EH (cell line): ENCODE measurements at places on chromosomes 4 and X.

- no peak for DNase-seq
These were observed 18.5 kb downstream of the TMEM187 start for GRCh38 chrX:153991013-153991580.

DNA sequence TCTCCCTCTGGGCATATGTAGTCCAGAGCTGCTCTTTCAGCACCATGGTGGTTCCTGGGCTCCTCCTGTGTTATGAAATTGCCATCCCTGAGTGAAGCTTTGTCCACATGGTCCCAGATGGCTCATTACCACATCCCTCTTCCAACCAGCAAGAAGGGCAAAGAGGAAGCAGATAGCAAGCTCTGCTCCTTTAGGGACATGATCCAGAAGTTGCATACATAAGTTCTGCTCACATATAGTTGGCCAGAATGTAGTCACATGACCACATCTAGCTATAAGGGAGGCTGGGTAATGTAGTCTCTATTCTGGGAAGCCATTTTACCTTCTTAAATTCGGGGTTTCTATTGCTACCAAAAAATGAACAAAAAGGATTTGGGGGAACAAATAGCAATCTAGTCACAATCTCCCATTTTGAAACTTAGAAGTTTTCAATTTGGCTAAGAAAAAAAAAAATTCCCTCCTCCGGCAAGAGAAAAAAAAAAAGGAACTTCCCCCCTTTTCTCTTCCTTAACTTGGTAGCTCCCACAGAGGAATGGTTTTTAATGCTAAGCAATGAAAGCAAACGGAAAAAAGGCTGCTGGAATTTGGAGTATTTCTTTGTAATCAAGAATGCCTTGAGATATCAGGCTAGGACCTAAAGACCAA is 88.2 kb upstream of the USP9X start:
- peak; percentile 70 for DNase-seq

DNA sequence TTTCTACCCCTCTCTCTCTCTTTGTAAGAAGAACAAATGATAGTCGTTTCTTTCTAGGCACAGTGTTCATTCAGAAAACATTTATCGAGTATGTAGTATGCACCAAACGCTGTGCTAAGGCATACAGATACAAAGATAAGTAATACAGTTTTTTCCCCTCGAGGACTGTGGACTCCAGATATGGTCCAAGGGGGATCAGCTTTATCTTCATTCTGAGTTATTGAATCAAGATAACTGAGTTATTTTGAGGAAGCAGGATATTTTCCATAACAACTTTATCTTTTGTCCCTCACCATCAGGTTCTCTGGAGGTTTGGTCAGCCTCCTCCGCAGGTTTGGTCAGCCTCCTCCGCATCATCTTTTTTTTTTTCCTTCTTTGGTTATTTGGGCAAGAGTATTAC is 15.0 kb downstream of the EREG start:
- no peak for DNase-seq

DNA sequence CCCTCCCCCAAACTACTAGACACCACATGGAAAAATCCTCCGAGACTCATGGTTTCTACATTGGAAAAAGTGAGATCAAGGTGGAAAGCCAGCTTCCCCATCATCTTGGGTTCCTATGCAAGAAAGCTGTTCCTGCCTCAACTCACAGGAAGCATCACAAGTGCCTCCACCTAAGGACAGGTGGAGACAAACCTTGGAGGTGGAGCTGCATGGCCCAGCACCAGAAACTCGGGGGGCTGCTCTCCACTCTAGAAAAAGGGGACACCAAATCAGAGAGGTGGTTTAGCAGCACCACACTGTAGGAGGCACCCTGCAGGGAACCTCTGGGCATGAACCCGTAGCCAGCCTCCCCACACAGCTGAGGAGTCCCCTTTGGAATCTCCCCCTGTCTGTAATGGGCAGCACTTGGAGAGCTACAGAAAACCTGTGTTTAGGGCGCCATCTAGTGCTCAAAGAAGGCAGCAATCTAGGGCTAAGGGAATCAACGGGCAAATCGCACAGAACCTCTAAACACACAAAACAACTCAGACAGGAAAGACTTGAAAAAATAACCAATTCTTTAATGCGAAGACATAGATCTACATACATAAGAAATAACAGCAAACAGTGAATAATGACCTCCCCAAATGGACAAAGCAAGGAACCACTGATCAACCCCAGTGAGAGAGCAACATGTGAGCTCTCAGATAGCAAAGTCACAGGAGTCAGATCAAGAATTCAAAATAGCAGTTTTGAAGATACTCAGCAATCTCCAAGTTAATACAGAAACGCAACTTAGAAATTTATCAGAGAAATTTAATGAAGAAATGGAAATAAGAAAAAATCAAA is 37.0 kb upstream of the ZBTB33 start:
- DNase-seq = peak; percentile 53

DNA sequence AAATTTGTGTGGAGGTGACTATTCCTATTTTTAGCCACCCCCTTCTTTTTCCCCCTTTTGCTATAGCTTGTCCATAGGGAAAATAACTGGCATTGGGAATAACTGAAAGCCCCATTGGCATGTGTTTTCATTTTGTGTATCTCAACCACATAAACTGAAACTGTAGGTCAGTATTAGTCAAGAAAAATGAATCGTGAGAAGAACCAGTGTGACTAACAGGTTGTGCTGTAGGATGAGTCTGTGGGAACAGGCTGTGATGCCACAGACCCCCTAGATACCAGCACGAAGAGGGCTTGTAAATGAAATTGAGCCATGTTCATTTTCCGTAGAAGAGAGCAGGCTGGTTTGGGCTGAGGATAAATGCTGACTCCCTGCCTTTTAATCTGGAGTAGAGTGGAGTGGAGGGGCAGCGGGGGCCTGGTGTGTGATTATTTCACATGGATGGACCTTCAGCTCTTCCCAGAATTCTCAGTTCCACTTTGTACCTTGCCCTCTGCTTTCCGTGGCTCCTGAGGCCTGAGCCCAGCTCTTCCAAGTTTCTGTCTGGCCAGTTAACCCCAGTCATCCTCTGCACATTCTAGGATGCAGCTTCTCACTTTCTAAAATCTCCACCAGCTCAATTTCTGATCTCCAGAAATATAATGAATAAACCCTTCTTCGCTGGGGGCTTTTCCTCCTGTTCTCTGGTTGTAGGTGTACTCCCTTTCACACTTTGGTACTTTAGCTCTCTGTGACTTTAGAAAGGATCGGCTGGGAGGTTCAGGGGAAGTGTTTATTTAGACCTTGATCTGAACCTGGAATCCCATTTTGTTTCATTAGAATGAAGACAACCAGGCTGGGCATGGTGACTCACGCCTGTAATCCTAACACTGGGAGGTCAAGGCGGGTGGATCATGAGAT is 37.3 kb downstream of the DCUN1D4 start:
- no peak for DNase-seq

DNA sequence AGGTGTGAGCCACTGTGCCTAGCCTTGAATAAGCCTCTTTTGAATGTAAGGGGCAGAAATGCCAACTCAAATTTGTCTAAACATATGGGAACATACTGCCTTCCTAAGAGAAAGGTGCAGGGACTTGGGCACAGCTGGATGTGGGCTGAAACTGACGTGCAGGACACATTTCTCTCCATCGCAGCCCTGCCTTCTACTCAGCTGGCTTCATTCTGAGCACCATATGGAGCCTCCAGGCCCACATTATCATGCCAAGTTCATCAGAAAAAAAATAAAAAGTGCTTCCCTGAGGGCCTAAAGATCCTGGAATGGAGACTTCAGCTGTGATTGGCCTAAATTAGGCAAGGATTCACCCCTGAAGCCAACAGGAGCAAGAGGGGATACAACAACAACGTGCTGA is 386.2 kb downstream of the RAB28 start:
- DNase-seq = no peak

DNA sequence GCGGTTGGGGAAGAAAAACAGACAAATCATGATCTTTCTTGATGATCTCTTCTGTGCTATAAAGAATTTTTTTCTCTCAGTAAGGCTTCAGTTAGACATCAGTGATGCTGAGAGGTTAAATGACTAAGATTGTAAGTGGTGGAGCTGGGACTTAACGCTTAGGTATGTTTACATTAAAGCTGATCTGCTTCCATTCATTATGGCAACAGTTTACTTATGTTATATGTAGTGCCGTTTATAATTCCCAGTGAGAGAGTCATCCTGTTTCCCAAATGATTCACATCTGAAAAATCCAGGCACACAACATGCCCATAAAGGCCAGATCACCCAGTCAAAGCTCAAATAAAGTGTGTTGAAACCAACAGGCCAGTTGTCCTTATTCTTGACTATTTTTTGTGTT is 50.1 kb downstream of the CENPVL3 start:
- DNase-seq = peak; percentile 85

GRCh38 chrX:70042399-70043371 is 7.1 kb downstream of the AWAT2 start:
- DNase-seq = peak; percentile 36

DNA sequence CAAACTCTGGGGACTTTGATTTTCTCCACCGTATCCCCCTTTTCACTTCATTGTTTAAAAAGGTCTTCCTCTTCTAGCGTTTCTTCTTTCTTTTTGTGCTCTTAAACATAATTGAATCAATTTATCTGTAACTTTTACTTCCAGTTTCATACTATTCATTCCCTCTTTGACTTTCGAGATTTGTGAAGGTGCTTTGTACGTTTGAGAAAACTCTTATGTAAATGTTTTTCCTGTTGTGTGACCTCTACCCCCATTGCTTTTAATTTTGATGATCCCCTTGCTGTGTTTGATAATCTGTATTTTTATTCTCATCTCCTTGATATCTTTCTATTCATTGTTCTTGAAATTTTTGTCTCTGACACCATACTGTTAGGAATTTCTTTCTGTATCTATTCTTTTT is 4.8 kb downstream of the USP38 start:
- no peak for DNase-seq

DNA sequence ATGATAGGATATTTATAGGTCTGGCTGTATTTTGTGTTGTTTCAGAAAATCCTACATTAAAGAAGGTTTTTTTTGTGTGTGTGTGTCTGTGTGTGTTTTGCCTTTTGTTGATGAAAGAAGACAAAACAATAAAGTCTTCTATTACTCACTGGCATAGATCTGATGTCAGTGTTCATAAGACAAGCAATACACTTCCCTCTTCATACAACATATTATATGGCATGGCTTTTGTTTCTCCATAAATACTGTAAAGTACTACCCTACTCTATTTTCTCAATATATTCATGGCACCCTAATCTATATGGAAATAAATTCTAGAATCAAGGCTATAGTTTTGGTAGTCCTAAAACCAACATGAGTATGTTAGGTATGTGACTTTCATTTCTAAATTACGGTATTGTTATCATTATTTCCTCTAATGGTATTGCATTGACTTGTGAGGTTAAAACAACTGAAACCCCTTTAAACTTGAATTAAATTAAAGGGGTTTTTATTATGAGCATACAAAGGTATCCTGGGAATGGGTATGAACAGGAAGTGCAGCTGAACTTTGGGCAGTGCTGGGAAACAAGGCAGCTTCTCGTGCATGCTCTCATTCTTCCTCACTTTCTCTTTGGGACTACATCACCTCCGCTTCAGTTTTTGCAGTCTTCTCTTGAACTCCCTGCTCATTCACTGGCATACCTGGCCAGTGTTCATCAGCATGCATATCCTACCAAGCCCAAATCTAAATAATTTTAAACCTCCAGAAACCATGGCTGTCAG is 70.5 kb upstream of the PRSS48 start:
- no peak for DNase-seq

DNA sequence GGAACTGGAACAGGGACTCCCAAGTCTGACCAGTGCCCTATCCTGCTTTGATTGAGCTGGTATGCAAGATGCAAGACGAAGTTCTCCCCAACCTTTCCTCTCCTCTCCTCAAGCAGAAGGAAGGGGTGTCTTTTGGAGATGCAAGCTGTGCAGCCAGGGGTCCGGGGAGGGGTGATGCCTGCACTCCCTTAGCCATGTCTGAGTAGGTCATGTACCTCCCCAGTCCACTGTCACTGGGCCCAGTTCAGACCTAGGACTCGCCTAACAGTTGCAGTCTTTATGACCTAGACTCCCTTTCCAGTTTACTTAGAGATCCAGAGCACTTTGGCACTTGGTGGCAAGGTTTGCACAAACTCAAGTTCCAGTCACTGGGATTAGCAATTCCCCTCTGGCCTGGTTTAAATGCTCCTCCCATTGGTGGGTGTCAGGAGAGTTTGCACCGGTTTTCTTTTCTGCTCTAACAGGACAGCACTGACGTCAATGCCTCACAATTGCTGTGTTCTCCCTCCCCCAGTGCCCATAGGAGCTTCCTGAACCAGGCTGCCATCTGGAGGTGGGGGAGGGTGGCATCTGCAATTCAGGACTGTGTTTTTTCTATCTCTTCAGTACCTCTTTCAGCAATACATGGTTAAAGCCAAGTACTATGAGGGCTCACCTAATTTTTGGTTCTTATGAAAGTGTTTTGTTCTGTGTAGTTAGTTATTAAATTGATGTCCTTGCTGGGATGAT is 782.2 kb downstream of the ARAP2 start:
- no peak for DNase-seq

- no peak for DNase-seq
These were observed 106.8 kb upstream of the MAGEA10 start for GRCh38 chrX:152245213-152245612.

- DNase-seq = no peak
These were observed 90.4 kb downstream of the ZC4H2 start for GRCh38 chrX:64885850-64886249.

- no peak for DNase-seq
These were observed 11.2 kb upstream of the SCRG1 start for GRCh38 chr4:173410079-173410478.

- DNase-seq = no peak
These were observed 79.5 kb downstream of the PCDH18 start for GRCh38 chr4:137452799-137453198.

GRCh38 chr4:2842687-2843262 is 869 bp upstream of the ADD1 start:
- DNase-seq = peak; percentile 33

- peak; percentile 1 for DNase-seq
These were observed 76.2 kb upstream of the ADGRG2 start for GRCh38 chrX:19198473-19198872.

GRCh38 chr4:89719536-89720090 is 117.3 kb downstream of the SNCA start:
- no peak for DNase-seq

DNA sequence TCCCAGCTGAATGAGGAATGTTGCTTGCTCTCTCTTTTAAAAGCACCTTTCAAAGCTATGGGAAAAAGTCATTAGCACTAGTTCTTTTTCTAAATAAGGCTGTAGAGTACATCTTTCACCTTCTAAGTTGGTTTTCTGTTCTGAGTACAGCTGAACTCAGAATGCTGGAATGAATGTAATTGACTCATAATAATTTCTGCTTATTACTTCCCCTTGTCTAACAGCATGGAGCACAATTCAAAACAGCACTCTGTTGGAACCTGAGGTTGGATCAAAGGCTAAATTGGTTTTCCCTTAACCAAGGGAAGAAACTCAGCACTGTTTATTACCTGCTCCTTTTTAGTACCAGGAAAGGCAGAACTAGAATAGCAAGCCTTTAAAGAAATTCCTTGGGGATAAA is 33.5 kb upstream of the CYP2U1 start:
- no peak for DNase-seq

- peak; percentile 76 for DNase-seq
These were observed 325.0 kb downstream of the EVC2 start for GRCh38 chr4:5383191-5383980.
